ENCODE measurements at places on chromosomes 7 and 10. TPM values are rescaled to one million over a fixed set of nuclear protein-coding genes. Genes with fewer than 3 reads are reported as not detected.

DNA sequence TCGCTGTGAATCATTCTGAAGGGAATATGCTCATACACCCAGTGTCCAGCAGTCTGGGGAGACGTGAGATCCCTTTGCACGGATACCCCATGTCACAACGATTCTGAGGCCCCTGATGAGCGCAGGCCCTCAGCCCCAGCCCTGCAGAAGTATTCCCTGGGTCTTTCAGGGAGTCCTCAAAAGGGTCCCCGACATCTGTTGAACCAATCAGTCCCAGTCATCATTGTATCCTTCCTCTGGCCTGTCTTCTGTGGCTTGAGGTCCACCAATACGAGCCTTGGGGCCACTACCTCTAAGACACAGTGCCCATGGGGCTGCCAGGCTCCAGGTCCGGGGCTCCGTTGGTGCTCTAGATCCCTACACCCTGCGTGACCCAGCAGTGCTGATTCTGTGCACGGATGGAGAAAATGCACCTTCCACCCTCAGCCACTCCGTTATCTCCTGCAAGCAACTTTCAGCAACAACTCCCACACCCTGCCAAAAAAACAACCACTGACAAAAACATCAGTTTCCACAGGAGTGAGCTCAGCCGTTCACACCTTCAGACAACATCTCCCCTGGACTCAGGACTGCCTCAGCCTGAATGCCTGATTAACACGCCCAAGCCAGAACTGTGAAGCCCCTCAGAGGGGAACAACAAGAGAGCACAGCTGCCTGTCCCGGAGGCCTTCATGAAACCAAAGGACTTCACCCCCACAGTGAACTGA is 46.9 kb upstream of the KDM7A start:
- no peak for DNase-seq

The PURB gene
- 24.0 TPM for total RNA-seq

- no peak for DNase-seq
These were observed 143.6 kb downstream of the EBF3 start for GRCh38 chr10:129820451-129820850.

DNA sequence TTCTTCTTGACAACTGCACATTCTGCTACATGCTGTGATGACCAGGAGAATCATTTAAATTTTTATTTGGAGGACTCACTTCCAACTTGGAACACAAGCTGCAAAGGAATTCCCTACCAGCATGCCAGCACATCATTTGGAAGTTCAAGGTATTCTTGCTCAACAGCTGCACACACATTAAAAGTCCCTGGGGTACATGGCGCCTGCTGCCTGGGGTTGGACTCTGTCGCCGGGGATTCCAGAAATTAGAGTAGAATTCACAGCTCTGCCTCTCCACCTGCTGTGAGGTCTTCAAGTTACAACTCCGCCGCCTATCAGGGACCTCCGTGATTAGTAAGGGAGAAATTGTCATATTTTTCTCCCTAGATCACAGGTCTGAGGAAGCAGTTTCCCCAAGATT is 1.1 kb downstream of the ZNF32 start:
- DNase-seq, result no peak

DNA sequence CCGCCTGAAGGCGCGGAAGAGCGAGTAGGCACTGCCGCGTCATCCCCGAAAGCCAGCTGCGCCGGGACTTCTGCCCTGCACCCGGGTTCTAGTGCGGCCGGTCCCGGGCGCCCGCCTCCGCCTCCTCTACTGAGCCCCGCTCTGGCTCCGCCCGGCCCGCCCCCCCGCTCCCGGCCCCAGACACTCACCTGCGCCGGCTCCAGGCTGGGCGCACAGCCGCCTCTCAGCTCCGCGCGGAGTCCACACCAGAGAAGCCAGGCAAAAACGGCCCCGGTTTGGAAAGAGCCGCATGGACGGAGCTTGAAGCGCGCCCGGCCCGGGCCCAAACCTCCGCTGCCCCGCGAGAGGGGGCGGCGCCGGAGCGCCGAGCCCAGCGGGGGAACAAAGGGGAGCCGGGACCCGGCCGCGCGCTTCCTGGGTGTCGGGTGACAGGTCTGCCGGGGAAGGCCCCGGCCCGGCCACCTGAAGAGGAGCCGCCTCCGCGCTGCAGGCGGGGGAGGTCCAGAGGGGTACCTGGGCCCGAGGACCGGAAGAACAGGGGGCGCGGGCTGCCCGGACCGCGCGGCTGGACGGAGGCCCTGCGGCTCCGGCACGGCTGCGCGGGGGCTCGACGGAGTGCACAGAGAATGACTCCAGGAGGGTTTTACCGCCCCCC is 168.2 kb downstream of the NRF1 start:
- no peak for DNase-seq

GRCh38 chr7:112970771-112971170 is 115.9 kb downstream of the GPR85 start:
- DNase-seq, result peak; percentile 46

DNA sequence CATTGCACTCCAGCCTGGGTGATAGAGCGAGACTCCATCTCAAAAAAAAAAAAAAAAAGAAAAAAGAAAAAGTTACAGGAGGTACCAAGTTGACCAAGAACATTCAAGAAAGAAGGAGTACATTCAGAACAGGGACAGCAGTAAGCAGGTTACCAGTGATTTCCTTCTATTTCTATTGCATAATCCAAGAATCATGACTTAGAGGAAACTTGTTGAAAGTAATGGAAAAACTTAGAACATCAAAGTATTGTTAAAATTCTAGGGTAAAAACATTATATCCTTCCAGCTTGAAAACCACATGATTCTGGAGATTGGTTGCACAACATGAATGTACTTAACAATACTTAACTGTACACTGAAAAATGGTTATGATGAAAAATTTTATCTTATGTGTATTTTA is 25.2 kb downstream of the RAPGEF5 start:
- no peak for DNase-seq

- no peak for DNase-seq
These were observed 4.2 kb downstream of the AFAP1L2 start for GRCh38 chr10:114400091-114400490.

- DNase-seq, result no peak
These were observed 14.2 kb downstream of the AHR start for GRCh38 chr7:17312641-17313040.

The DNAJC1 gene
- total RNA-seq, result 33.2 TPM

The STK32C gene
- total RNA-seq, result 6.6 TPM

DNA sequence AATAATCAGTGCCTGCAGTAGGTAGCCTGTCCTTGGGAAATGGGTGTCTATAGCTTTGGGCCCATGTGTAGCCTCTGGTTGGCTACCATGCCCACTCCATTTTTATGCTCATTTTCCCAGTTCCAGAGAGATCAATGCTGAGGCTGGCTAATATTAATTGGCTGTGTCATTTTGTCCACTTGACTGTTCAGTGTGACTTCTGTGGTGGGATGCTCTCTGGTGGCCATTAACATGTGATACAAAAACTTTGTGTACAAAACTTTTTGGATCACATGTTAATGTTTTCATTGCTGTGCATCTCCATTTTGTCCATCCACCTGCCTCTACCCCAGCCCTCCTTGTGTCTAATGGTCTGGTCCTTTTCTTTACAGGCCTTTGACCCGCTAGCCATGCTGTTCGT is 22.7 kb downstream of the VIM start:
- no peak for DNase-seq

DNA sequence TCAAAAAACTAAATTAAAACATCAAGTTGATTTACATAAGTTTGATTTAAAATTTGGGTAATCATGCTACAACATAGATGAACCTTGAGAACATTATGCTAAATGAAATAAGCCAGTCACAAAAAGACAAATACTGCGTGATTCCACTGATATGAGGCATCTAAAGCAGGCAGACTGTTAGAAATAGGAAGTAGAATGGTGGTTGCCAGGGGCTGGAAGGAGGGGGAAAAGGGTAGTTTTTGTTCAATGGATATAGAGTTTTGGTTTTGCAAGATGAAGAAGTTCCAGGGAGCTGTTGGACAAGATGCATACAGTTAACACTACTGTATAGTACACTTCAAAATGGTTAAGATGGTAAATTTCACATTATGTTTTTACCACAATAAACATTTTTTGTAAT is 45.0 kb upstream of the IFRD1 start:
- no peak for DNase-seq

- no peak for DNase-seq
These were observed 837.6 kb upstream of the GHITM start for GRCh38 chr10:83301732-83302131.

DNA sequence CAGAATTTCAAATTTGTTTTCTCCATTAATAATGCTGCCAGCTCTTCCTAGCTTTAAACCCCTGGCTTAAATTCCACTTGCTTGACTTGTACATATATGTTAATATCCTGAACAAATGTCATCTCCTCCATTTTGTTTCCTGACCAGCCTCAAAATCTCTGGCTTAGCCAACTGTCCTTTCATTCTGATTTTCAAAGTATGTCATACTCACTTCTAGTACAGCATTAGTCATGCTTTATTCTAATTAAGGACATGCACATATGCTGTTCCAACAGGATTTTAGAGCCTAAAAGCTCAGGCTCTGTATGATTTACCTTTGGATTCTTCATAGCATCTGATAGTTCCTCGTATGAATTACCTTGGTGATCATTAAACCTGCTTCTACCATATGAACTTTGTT is 158.3 kb downstream of the ZNF438 start:
- DNase-seq, result no peak

GRCh38 chr7:39952374-39952773 is 2.3 kb downstream of the CDK13 start:
- DNase-seq, result peak; percentile 27

The ZNF804B gene
- not detected for total RNA-seq

- DNase-seq, result peak; percentile 60
These were observed 184.7 kb downstream of the DGKB start for GRCh38 chr7:14717816-14718215.

The LRRN3 gene
- total RNA-seq, result not detected

GRCh38 chr7:115052706-115053105 is 130.8 kb downstream of the MDFIC start:
- DNase-seq, result peak; percentile 22

GRCh38 chr10:37872955-37873354 is 15.5 kb upstream of the ZNF248 start:
- peak; percentile 32 for DNase-seq

DNA sequence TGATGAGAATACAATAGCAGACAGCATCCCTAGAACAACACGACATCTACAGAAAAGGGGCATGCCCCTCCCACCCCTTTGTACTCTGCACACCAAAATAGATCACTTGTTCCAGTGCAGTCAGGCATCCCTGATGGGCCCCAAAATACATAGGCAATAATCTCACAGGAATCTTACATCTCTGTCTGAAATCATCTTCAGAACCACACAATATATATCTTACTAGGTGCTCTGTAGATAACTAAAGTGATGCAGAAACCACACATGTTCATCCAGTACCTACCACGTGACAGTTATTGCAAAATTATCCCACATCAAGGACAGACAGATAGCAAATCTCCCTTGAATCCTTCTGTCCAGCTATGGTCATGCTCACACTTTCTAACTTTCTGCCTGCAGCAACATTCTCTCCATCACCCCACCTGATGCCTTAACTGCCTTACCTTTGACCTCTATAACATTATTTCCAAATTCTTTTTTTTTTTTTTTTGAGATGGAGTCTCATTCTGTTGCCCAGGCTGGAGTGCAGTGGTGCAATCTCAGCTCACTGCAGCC is 30.7 kb downstream of the ST8SIA6 start:
- DNase-seq, result no peak

- no peak for DNase-seq
These were observed 397.6 kb downstream of the GPAM start for GRCh38 chr10:111785921-111786320.

DNA sequence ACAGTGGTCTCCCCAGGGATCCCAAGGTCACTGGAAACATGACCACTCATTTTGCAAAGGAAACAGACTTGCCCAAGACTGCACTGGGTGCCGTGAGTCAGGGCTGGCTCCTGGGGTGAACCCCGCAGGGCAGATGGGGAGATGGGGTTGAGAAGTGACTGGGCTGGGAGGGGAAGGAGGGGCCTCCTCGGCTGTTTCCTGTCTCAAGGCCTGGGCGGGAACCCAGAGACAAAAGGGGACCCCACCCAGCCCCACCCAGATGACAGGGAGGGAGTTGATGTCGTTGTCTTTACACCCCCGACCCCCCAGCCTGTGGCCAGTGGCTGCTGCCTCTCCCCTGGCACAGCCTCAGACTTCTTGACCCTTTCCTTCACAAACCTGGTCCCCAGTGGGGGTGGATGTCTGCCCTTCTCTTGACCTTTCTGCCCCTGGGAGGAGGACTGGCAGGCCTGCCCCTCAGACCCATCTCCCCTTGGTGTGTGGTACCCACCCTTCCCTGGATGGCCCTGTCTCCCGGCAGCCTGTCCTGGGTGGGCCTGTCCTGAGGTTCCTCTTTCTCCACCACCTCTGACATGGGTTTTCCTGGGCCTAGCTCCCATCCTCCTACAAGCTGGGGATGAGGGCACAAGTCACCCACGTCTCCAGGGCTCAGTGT is 1.4 kb downstream of the MYO1G start:
- DNase-seq, result no peak

GRCh38 chr7:121797657-121798452 is 75.1 kb upstream of the PTPRZ1 start:
- peak; percentile 99 for DNase-seq

GRCh38 chr7:99086944-99087343 is 57.0 kb downstream of the SMURF1 start:
- no peak for DNase-seq

The PNLIPRP1 gene
- not detected for total RNA-seq

GRCh38 chr10:34966451-34966850 is 123.7 kb downstream of the CUL2 start:
- DNase-seq, result no peak

GRCh38 chr7:27165996-27166530 is 726 bp upstream of the HOXA9 start:
- no peak for DNase-seq

The IGF2BP3 gene
- 85.6 TPM for total RNA-seq

DNA sequence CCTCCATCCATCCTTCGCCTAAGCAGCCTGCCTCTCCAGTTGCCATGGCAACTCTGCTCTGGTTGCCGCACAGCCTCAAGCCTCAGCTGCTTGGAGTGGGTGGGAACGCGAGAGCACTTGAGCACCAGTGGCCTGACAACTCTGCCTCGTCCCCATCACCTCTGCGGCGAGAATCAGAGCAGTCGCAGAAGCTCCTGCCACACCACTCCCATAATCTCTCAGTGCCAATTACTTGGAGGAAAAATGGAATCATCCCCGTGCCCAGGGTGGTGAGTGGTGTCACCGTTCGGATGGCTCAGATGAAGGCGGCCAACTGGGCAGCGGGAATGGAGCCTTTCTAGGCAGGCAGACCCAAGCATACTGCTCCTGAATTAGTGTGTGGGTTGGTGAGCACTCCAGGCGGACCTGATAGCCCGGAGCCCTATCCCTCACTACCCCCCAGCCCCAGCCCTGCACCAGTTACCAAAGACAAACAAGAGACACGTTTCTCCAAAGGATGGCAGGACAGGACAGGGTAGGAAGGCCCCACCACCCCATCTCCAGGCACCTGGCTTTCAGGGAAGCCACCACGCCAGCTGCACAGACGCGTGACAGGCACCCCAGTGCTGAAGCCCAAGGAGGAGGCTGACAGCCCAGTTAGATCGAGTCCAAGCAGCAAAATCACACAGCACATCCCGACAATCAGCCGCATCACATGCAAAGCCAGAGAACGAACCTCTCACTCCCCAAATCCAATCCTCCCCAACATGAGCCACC is 335.4 kb downstream of the PTPRN2 start:
- DNase-seq, result no peak

All from SK-MEL-5 (cell line).